GM12892 (cell line): ENCODE measurements at places on chromosomes 7 and 10.
A peak's percentile ranks its signal among the peaks of the same experiment; 100 is the strongest.

GRCh38 chr7:74619235-74619860 is 38.2 kb upstream of the GTF2I start:
- DNase-seq = no peak

DNA sequence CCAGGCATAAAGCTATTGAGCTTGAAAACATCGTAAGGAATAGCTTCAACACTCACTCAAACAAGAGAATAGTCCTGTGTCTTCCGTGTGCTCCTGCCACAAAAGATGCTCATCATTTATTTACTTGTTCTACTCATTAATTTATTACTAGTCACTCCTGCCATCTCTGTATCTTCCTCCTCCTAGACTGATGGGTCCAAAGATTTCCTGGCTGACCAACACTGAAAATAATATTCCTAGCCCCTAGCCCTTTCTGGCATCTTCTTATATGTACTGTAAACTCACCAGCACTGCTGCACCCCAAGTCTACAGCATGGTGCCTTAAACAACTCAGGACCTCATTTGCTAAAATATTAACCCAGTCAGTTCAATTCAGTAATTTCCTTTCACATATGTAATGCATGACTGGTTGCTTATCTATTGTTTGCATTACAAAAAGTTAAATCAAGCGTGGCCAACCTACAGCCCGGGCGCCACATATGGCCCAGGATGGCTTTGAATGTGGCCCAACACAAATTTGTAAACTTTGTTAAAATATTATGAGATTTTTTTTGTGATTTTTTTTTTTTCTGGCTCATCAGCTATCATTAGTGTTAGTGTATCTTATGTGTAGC is 86.7 kb upstream of the GSDME start:
- no peak for DNase-seq

GRCh38 chr10:14820010-14820774 is 17.6 kb downstream of the CDNF start:
- DNase-seq = no peak

GRCh38 chr7:95001258-95001657 is 93.9 kb downstream of the PPP1R9A start:
- DNase-seq = no peak

GRCh38 chr7:37670436-37670835 is 13.1 kb upstream of the GPR141 start:
- DNase-seq = no peak

DNA sequence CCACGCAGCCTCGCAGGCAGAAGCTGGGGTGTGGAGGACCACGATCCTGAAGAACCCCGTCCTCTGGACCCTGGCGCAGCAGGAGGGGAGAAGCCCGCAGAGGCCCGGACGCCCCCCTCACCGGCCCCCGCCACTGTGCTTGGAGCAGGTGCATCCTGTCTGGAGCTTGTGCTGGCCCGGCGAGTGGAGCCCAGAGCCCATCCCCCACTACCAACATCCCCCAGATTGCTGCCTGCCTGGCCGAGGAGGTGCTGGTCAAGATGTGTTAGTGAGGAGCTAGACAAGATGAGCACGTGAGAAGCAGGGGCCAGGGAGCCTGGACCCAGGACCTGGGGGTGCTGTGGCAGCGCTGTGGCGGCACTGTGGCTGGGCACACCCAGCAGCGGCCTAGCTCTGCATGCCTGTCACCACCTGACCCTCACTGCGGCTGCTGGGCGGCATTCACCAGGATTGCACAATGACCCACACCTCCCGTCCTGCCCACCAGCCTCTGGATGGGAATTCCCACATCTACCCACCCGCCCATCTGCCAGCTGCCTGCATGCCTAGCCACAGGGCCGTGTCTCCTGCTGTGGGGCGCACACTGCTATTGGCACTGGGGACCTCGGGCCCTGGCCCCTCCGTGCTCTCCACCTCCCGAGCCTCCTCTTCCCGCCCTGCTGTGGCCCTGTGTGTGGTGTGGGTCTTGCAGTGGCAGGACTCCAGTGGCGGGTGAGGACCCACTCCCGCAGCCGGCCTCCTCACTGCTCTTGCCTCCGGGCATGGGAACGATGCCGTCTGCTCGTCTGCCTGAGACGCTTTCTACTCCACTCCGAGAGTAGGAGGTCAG is 11.8 kb downstream of the GPR146 start:
- DNase-seq = no peak

DNA sequence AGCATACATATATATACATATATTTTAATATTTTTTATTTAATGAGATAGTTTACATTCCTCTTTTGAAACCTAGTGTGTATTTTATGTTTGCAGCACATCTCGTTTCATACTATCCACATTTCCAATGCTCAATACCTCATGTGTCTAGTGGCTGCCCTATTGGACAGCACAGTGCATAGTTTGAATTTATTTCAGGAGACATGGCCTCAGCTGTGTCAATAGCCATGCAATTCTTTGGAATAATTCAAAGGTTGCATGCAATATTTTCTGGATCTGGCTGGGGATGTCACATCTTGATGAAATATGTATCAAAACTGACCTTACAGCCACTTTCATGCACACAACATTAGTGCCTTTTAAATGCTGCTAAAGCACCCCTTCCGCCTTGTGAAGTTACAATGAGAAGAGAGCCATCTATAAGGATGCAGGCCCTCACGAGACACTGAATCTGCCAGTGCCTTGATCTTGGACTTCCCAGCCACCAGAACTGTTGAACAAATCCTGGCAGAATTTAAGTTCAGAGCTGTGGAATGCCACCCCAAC is 13.0 kb downstream of the FGFBP3 start:
- DNase-seq = no peak

DNA sequence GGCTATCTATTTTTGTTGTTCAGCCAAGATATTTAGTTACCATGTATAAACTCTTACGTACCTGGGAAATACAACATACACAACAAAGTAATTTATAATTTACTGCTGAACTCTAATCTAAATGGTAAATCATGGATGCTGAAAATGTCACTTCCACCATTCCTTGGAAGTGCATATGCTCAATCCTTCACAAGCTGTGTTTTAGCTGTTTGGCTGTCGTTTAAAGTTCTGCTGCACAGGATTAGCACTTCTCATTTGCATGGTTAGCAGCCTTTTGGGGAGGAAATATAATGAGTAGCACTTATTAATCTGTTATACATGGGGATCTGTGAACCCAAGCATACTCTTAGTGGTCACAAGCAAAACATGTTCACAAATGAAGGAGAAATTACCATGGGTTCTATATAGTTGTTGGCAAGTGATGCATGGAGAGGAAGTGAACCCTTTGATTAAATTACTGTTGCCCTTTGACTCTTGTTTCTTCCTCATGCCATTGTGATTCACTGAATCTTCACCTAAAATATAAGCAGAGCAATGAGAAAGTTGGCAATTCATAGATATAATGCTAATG is 18.5 kb downstream of the PIK3CG start:
- DNase-seq = no peak

DNA sequence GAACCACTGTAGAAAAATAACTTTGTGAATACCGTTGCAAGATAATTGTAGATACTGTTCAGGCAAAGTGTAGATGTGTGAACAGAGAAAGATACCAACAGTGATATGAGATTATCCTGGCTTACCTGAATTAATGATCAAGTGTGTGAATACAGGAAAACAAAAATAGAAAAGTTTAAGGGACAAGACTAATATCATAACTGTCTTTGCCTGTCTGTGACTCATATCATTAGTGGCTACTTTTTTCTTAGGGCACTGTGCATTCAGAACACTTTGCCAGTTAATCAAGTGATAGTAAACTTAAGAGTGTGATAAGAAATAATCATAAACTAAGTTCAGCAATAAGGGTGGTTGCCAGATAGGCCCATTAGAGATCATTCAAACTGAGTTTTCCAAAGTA is 323.0 kb upstream of the LRGUK start:
- DNase-seq = no peak

DNA sequence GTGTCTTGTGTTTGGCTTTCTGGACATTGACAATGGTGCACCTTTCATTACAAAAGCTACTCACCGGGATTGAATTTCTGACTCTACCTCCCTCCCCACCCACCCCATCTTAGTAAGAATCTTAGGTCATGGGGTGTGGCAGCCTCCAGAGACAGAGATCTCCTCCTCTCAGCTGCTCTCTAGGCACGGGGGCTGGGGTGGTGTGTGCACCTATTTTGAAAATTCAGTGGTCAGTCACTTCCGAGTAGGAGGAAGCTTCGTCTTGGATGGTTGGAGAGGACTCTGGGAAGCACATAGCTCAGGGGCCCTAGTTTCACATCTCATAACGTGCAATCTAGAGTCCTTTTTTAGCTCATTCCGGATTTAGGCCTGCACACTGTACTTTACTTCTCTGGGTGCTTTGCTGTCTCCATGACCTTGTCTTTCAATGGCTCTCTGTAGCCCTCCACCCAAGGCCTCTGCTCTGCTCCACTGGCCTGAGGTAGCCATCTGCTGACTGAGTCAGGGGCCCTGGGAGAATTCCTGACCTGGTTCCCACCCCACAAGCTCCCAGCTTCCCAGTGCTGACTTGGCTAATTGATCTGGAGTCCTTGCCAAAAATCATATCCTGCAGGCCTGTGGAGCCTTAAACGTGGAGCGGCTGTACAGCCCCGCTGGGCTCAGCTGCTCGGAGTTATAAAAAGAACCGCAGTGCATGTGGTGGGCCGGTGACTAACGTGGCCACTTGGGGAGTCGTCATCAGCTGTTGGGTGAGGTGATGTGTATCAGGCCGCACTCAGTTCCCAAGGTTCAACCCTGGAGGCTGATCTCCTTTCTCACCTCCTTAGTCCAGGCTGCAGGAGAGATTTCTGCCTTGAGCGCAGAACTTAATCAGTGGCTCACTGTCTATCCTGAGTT is 19.3 kb upstream of the ADAMTS14 start:
- DNase-seq = no peak

DNA sequence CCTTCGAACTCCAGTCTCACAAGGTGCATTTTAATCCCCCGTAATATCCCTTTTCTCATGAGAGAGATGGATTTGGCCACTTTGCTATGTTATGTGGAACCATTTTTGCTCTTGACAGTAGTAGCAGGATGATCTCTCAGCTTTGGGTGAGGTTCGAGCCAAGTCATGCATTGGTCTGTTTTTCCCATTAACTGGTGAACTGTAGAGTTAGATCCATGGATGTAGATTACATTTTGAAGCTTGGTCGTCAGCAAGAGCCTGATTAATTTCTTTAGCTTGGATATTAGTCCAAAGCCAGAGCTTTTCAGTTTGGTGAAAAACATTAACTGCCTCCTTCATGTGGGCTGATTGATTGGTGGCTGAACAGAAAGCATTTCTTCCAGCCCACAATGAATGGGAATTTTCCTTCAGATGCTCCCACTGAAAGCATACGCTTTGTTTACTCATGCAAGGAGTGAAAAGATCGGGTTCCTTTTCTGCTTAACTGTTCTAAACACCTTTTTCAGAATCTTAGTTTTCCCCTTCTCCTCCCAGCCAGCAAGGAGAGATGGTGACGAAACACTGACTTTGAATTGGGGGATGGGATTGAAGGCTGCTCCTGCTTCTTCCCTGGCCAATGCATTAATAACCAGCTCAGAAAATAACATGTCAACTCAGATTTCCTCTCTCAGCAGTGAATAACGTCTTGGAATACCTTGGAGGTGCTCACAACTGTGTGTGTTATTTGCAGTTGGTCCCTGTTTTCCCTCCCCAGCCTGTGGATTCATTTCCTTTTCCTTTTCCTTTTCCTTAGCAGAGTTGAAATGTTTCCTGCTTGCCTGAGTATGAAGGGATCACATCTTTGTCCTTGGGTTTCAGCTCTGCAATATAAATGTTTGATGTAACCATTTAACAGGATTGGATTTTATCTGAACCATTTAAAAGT is 351.8 kb upstream of the FZD8 start:
- DNase-seq = no peak

DNA sequence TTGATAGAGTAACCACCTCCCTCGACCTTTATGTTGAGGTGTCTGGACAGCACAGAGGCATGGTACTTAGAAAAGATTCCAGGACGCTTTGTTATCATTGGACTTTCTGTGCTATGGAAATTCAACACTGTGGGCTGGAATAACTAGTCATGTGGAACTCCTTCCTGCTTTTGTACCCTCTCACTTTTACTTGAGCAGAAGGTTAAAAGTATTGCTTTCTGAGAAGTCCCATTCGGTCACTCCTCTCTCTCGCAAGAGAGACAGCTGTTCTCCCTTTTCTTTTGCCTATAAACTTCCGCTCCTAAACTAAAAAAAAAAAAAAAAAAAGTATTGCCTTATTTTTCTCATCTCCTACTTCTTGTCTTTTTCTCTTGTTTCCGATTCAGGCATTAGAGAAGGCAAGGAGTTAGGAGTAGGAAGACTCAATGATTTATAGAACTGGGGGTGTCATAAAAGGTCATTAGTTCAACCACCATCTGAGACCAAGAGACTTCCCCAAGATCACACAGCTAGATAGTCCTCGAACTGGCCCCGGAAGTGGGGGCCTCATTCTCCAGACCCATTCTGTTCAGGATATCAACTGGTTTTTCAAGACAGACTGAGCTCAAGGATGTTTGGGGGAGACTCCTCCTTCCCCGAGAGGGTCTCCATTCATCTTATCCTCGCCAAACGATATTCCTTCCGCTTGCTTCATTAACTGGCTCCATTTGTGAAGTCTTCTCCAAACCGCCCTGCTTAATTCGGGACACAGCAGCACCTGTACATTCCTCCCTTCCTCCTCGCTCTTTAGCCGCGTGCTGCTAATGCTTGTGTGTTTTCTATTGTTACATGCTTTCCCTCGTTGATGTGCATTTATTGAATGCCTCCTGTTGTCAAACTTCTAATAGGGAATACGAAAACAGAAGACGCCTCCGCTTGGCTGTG is 995 bp upstream of the INPP5F start:
- DNase-seq = peak; percentile 32

- no peak for DNase-seq
Measured at GRCh38 chr7:103576641-103577040, 130.6 kb upstream of the SLC26A5 start.

- DNase-seq = no peak
Measured at GRCh38 chr10:30467651-30468338, 33.8 kb downstream of the MAP3K8 start.

DNA sequence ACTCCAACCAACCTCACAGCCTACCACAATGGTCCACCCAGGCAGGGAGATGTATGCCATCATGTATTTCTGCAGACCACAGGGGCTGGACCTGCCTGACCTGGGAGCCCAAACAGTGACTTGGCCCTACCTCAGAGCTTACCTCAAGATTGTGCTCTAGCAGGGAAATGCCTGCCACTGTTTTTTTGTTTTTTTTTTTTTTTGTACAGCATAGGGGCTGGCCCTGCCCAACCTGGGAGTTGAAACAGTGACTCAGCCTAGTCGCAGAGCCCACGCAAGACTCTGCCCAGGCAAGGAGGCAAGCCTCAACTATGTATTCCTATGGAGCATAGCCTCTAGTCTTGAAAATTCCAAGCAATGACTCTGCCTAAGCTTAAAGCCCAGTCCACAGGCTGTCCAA is 39.3 kb upstream of the CDK6 start:
- DNase-seq = no peak

GRCh38 chr10:52210161-52210560 is 103.9 kb upstream of the DKK1 start:
- no peak for DNase-seq

- DNase-seq = no peak
Measured at GRCh38 chr7:22166928-22167327, 190.0 kb downstream of the RAPGEF5 start.

- no peak for DNase-seq
Measured at GRCh38 chr7:158443688-158444483, 143.7 kb downstream of the PTPRN2 start.
